ENCODE measurements at places on chromosomes 3 and 15.

DNA sequence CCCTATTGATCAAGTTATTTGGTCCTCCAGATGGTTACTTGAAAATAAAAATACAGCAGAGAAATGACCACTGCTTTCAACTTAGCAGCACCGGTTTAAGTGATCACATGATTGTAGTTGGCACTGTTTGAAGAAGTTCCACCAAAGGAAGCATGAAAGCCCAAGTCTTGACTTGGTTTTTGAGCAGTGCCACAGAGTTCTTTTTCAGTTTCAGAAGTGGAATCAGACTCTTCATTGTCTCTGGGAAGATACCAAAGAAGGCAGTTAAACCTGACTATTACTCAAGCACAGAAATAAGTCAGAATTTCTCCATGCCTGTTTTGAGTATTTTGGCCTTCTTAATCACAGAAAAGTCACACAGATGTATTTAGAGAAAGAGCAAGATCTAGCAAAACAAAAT, 66.7 kb downstream of the BBX start:
- no peak for DNase-seq

- DNase-seq: no peak
Measured at GRCh38 chr15:69341356-69341755, 42.6 kb downstream of the PAQR5 start.

DNA sequence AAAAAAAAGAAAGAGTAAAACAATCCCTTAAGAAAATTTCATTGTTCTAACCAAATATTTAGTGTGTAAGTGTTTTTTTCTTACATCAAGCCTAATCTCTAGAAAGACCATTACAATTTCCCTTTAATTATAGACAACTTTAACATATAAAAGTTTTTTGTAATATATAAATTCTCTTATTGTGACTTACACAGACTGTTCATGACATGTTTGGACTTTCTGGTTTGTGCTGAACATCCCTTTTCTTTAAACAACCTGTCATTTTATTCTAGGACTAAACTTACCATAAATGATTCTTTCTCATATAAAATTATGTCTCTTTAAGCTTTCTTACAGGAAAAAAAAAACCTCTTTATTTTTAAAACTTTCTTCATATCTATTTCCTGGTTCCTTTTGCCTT, 13.0 kb upstream of the BTLA start:
- DNase-seq: no peak

DNA sequence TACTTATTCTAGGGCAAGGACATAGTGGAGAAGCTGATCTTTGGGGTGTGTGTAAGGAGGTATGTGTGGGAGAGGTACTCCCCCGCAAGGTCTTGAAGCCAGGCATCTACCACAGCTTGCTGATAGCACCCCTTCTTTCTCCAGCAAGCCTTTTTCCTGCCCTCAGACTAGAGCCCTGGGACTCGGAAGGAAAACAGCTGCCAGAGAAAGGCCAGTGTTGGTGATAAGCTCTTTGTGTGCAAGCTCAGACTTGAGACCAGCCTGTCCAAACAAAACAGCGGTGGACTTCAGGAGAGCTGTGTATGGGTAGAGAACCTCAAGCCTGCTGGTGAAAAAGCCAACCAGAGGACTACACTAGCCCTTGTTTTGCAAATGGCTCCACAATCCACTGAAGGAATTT, 1028.6 kb downstream of the MCTP2 start:
- no peak for DNase-seq

GRCh38 chr15:79455943-79456342, 23.8 kb downstream of the MINAR1 start:
- no peak for DNase-seq

- DNase-seq: no peak
Measured at GRCh38 chr3:159824333-159824732, 164.3 kb upstream of the IL12A start.

- no peak for DNase-seq
Measured at GRCh38 chr3:70726961-70727360, 414.5 kb upstream of the MDFIC2 start.

DNA sequence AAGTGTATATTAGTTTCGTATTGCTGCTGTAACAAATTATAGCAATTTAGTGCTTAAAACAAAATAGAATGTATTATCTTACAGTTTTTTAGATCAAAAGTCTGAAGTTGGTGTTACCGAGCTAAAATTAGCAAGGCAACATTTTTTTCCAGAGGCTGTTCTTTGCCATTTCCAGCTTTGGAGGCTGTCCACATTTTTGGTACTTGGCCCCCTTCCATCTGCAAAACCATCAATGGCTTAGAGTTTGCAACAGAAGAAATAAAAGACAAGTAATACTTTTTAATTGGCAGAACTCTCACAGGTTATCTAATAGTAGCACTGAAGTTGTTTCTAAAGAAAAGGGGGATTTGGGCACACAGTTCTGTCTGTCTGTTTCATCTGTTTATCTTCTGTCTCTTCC, 1248.5 kb downstream of the ROBO1 start:
- DNase-seq: no peak

DNA sequence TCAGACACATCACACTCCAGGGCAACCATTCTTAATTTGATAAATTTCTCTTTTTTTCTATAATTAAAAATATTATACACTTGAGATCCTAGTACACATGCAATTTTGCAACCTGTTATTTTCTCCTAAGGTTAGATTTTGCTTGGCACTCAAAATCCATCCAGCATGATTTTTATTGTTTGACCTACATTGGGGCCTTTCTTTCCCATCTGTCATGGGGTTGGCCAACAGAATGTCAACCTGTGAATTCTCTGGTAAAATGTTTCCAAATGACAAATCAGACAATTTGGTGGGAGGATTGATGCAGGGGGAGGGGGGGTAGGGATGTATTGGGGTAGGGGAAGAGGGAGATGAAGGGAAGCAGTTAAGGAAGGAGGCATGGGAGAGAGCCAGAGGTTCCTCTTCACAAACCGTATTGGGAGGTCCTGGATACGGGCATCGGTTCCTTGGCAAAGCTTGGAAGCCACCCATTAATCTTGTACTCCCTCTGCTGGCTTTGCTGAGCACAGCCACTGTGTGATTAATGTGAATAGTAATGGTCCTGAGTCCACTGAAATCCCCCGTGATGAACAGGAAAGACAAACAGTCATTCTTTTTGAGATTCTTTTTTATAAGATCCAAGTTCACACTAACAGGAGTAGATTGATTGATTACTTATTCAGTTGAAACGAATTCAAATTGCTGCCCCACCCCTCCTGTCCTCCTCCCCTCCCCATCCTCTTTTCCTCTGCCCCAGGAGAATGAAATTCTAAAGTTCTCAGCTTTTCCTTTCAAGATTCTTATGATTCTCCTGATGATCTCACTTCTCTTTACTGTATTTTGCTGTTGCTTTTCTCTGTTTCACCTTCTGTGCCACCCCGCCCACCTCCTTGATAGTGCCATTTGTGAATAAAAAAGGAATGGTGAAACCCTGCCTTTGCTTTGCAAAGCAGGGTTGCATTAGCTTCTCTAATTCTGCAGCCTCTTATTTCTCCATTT, 82.2 kb upstream of the SLC25A26 start:
- peak; percentile 28 for DNase-seq

DNA sequence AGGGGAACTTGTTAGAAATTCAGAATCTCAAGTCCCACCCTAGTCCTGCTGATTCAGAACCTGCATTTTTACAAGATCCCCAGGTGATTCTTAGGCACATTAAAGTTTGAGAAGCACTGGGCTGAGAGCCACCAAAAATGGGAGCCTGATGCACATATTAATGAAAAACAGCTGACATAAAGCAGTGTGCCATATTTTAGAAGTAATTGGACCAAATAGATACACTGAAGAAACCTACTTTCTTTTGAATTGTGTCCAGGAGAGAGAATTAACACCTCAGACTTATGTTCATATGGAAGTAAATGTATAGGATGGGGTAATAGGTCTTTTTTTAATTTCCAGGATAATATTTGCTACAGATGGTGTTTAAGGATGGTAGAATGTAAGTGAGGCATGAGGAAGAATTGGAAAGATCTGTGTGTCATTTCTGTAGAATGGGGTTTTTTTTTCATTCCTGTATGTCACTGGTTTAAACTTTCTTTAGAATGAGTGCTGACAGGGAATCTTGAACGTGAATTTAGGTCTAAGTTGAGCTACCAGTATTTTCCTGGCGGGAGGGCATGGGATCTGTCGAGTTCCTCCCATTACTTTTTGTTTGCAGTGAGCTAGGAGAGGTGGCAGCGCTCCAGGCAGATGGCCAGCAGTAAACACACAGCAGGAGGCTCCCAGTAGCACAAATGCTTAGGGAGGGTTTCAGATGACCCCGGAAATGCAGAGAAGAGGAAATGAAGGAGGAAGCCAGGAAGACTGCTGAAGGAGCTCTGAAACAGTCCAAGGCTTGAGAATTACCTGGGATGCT, 185.6 kb downstream of the PLCL2 start:
- DNase-seq: no peak

- DNase-seq: peak; percentile 34
Measured at GRCh38 chr3:134754768-134755559, 40.1 kb upstream of the EPHB1 start.

GRCh38 chr15:62465173-62465572, 300.1 kb upstream of the C2CD4B start:
- no peak for DNase-seq

DNA sequence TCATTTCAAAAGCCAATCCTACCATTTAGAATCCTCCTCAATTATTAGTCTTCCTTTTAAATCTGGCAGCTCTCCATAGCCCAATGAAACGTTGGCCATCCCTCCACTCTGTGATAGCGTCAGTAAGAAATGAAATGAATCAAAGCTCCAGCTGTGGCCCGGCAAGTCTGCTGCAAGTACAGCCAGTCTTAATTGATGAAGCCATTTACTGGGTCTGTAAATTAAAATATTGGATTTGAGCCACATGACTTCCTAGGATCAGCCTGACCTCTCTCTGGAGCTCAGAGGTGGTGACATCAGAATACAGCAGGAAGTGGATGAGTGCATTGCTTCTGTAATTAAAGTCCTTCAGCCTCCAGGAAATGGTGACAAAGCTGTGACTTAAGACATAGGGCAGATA, 347.0 kb upstream of the LMCD1 start:
- DNase-seq: no peak

GRCh38 chr3:132029182-132029902, 5.5 kb downstream of the CPNE4 start:
- DNase-seq: peak; percentile 63

- no peak for DNase-seq
Measured at GRCh38 chr3:72270072-72270681, 485.2 kb upstream of the PROK2 start.

- DNase-seq: no peak
Measured at GRCh38 chr3:42681361-42682038, 3.8 kb upstream of the KLHL40 start.

GRCh38 chr3:156605686-156606605, 51.0 kb upstream of the SSR3 start:
- no peak for DNase-seq

- no peak for DNase-seq
Measured at GRCh38 chr3:3081381-3082233, 28.6 kb downstream of the IL5RA start.

DNA sequence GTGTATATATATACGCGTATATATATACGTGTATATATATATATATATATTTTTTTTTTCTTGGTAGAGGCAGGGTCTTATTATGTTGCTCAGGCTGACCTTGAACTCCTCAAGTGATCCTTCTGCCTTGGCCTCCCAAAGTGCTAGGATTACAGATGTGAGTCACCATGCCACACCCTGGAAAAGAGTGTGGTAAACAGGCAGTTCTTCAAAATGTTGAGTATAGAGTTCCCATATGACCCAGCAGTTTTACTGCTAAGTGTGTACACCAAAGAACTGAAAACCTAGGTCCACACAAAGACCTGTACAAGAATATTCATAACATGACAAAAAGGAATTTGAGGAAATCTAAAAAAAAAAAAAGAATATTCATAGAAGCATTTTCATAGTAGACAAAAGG, 71.8 kb upstream of the GCNT3 start:
- DNase-seq: no peak

DNA sequence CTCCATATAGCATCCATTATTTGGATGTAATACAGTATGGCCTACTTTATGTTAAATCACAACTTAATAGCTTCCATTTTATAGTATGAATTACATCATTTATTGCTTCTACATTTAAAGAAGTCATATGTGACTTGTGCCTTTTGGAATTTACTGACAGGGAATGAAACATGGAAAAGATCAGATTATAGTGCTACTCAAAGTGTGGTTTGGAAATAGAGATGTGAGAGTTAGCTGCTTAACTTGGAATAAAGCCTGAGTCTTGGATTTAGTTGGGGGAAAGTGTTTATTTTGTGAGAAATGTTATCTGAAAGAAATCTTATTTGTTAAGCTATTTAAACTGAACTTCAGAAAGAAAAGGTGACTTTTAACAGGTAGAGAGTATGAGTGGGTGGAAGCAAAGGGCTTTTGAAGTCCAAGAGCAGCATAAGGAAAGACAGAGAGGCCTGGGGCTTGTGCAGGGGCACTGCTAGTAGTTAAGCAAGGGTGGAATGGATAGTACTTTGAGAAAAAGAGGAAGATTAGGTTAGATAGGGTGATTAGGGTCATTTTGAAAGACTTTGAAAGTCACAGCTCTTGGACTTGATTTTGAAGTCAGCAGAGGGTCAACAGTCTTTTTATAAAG, 60.5 kb downstream of the SLMAP start:
- DNase-seq: no peak

DNA sequence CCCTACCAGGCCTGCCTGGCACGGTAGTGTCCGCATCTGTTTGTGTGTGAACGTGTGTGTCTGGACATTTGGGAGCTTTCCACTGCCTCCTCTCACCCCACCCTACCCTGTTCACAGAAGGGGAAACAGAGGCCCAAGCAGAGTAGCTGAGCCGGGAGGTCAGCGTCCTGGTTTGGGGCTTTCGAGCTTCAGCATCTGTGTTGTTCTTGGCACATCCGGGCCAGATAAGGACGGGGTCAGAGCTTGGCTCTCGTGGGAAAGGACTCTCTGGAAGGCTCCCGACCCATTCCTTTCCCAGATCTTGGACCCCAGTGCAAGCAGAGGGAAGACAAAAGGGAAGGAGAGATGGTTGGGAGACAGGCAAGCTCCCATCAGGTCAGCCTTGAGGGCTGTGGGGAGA, 6.3 kb upstream of the PTH1R start:
- no peak for DNase-seq

GRCh38 chr3:23312866-23313265, 109.7 kb downstream of the UBE2E2 start:
- no peak for DNase-seq

DNA sequence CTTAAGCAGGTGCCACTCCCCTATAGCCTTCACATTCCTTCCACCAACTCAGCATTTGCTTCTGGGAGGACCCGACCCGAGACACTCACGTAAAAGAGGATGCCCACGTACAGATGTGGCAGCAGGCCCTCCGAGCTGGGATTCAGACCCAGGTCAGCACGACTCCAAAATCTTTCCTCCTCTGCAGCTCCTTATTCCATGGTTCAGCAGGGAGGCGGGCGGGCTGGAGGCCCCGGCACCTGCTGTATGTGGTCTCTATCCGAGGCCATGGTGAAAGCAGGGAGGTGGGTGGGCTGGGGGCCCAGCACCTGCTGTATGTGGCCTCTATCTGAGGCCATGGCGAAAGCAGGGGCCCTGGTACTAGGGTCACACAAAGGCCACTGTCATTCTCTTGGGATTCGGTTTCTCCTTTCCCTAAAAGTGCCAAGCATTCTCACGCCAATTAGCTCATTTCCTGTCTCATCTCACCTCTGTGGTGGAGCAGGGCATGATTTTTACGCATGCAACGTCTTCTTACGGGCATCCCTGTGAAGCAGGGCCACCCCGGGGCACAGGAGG, 5.9 kb upstream of the MUC4 start:
- DNase-seq: no peak
